Amniotic stem cell (primary cell): ENCODE measurements at places on chromosomes 3 and 15.

- DNase-seq = no peak
Measured at GRCh38 chr3:149958171-149958796, 12.4 kb downstream of the PFN2 start.

DNA sequence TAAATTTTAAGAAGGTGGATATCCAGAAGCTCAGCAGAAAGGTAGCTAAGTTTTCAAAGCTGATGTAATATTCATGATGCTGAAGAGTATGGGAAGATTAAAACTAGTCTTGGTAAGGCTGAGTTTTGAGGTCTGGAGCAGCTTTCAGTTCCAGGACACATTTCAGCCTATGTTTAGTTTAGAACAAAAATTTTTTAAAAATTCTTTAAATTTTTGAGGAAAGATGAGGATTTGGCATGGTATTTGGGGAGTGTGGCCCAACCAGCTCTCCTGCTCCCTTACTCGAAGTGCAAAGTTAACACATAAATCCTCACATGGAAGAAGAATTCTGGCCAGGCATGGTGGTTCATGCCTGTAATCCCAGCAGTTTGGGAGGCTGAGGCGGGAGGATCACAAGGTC lies 1039.1 kb downstream of the NAALADL2 start:
- DNase-seq = no peak

DNA sequence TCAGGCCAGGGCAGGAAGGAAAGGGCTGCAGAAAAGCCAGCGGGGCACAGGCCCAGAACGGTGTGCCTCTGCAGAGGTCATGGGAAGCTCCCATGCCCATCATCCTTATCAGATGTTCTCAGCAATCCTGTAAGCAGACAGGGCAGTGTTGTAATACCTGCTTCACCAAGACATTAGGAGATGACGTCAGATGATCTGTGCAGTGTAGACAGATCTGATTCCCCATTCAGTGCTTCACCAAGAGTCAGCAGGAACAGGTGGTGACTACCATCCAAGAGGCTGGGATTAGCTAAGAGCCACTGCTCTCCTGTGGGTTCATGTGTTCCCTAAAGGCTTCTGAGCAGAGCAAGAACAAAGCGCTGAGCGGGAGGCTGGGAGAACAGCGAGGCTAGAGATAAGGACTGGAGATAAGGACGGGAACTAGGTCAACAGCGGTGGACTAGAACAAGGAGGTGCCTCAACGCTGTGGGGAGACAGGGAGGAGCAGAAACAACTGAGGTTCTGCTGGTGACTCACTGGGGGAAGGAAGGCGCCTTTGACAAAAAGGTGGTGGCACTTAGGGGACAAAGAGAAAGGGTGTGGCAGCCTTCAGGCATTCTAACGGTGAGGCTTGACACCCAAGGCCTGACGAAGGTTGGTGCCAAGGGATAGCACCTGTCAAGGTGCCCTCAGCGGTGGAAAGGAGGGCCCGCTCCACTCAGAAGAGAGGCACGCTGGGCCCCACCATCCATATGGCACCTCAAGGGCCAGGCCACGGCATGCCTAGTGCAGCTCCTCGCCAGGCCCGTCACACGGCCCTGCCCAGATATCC lies 28.4 kb downstream of the CCDC12 start:
- no peak for DNase-seq

DNA sequence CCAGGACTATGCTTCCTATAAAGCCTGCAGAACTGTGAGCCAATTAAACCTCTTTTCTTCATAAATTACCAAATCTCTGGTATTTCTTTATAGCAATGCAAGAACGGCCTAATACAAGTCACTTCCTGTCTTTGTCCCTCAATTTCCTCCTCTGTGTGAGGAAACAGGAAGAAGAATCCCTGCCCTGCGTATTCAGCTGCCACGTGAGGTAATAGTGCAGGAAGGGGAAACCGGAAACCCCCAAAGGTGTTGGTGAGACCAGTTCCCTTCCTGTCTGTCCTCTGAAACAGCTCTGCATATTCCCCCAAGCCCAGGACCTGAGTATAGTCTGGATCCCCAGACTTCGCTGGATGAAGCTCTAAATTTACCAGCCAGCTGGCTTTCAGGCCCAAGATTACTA lies 18.1 kb upstream of the PTPN23 start:
- no peak for DNase-seq

DNA sequence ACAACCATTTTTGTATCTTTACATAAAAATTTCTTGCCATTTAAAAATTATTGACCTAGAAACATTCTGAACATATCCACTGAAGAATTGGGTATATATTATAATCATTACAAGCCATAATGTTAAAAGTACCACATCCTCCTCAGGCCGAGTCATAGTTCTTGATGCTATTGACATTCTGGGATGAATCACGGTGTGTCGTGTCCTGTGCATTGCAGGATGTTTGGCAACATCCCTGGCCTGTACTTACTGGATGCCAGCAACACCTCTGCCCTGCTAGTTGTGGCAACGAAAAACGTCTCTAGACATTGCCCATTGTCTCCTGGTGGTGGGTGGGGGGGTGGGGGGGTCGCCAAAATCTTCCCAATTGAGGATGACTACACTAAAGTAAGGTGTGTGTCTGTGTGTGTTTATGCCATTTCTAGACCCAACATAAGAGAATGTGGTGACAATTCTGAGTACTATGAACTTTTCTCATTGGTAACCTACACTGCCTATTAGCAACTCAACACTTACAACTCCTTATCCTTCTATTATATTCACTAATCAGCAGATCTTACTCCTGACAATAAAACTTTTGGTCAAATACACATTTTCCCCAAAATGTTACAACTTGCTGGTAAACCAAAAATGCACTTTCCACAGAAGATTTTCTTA lies 471.6 kb downstream of the FOXP1 start:
- peak; percentile 66 for DNase-seq

DNA sequence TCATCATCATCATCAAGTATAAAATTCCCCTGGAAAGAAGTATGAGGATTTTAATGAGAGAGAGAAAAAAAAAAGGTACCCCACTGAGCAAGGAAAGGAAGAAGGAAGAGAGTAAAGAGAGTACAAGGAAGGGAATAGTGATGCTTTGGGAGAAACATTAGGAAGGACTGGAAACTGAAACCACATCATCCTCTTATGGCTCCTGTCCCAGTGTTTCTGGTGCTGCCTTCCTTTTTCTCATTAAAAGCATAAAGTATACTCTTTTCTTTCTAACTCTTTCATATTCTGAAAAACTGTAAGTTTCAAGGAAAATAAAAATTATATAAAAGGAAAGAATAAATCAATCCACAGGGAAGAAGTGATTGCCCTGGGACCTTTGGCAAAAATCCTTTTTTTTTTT lies 616.4 kb upstream of the CBLB start:
- no peak for DNase-seq

DNA sequence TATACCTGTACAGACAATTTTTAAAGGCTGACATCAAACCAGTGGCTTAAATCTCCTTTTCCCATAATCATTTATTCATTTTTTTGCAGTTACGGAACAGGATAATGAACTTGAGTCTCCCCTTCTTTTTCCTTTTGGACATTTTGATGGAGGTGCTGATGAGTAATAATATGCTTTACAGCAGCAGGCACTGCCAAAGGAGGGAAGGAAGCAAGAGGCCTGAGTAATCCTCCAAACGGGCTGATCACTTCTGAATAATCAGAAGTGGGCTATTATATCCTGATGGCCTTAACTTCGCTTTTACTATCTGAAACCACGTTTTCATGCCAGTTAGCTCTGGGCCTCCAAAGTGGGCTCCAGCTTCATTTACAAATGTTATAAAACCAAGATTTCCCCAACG lies 527.2 kb downstream of the FOXP1 start:
- DNase-seq = no peak

DNA sequence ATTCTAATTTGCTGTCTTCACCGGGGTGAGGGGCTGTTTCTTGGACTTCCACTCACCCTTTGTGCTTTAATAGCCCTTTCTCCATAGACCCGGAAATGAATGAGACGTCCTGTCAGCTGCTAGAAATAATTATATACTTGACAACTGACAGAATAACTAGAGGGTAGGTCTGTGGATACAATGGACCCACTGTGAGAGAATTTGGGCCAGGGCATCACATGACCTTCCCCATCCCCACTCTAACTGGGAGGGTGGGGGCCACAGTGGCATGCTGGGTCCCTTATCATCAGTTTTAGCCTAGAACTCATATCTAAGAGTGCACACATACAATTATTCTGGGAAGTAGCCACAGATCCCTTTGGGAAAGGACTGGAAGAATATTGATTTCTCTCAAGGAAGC lies 25.9 kb upstream of the MINAR1 start:
- no peak for DNase-seq

GRCh38 chr15:66638377-66638776 lies 63.7 kb upstream of the SMAD6 start:
- no peak for DNase-seq

GRCh38 chr3:55468251-55468650 lies 18.9 kb downstream of the WNT5A start:
- no peak for DNase-seq

GRCh38 chr3:158110658-158111018 lies 749 bp downstream of the RSRC1 start:
- DNase-seq = no peak

DNA sequence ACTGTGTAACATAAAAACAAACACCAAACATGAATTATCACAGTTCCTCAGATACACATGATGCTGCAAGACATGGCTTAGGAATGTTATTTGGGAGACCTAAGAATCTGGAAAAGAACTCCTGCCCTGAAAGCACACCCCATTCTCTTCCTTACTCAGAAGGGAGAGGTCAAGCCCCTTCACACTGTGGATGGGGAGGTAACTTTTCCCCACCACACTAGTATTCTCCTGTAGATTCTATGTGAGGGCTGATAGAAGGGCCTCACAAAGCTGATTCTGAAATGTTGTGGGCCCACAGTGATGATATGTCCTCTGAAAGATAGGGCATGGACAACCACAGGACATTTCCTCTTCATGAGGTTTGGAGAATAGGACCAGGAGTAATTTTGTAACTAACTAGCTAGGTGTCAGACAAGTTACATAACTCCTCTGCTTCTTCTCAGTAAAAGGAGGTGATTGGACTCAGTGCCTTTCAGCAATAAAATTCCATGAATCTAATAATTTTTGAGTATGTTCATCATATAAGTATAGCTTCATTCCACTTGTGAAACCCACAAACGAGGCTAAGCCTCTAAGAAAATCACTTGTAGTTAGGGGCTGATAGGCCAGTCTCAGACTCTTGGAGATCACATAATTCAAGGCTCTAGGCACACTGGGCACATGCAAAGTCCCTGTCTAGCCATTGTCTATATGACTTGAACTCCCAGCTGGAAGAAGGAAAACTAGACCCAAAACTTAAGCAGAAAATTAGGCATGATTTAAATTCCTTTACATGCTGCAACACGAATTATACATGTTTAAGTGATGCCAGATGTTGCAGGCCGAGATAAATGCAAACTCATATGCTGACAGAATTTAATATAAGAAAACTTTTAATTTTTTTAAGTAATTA lies 7.5 kb downstream of the PTX3 start:
- DNase-seq = no peak

GRCh38 chr3:45991341-45991740 lies 4.3 kb downstream of the FYCO1 start:
- DNase-seq = no peak

- DNase-seq = no peak
Measured at GRCh38 chr15:63308947-63309346, 31.5 kb downstream of the APH1B start.

DNA sequence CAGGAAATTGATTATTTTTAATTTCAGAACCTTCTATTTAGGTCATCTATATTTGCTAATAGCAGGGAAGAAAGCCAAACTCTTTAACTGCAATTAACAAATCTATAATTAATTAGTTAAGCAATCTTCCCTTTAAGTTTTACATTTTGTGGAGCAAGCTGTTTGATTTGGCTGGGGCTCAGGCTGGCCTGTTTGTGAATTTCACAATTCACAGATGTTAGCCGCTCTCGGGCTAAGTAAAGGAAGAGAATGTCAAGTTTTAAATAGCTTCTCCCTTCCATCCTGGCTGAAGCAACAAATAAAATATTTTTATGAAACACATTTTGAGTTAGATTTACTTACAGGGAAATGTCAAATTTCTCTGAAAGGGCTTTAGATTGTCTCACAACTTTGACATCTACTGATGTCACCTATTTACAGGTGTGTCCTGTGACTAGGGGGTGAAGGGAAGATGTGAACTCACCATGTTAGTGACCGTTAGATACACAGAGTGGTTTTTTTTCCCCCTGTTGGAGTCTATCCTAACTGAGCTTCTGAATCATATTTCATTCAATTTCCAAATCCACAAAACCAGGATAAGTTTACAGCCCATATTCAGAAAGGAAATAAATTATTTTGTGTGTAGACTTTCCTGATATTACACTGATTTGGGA lies 1.3 kb upstream of the TP63 start:
- DNase-seq = no peak
